Activated T-helper 17 cell treated with anti-CD3 and anti-CD28 coated beads, Interleukin-2, amount 50 U/mL, for 72 hours (primary cell): ENCODE measurements at places on chromosomes 4 and X.

GRCh38 chr4:128813965-128814364 is 4.5 kb downstream of the JADE1 start:
- no peak for ATAC-seq

DNA sequence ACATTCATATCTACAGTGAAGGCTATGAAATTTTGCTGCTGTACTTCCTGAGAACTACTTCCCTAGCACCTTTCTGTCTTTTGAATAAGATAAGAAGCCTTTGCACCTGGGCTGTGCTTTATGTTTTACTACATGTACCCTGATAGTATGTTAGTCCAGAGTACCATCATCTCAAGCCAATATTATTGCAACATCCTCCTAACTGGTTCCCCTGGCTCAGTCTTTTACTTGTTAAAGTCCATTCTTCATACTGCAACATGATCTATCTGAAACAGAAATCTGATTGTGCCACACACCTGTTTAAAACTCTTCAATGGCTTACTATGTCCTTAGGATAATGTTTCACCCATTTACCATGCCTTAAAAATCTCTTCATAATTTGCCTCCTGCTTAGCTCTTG is 102.3 kb downstream of the AGTR2 start:
- no peak for ATAC-seq

- ATAC-seq: no peak
These were observed 15.7 kb downstream of the PRKX start for GRCh38 chrX:3697701-3698279.

GRCh38 chr4:111362941-111363361 is 740.1 kb upstream of the PITX2 start:
- ATAC-seq: no peak

GRCh38 chr4:15481961-15482745 is 12.5 kb downstream of the CC2D2A start:
- ATAC-seq: no peak
